Esophagus squamous epithelium (tissue), 5 donors: ENCODE measurements at places on chromosomes 3 and 15.

- DNase-seq: no peak
These were observed 20.2 kb upstream of the PPP1R2 start for GRCh38 chr3:195563317-195563716.

DNA sequence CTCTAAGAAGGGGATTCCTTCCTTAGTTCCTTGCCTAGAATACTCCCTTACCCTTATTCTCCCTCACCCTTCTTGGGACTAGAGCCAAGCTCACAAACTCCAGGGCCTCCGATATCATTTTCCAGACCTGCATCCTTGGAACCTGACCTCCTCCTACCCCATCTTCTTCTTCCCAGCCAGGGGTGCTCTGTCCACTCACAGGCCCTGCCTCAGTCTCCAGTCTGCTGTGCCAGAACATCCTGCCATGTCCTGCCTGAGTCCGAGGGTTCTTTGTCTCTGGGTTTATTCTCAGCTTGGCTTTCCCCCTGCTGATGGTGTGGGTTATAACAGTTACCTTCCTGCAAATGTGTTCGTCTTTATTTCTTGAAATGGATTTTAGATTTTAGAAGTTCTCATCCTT, 59.9 kb upstream of the MCF2L2 start:
- no peak for DNase-seq

- no peak for DNase-seq
These were observed 15.1 kb upstream of the ZBTB47 start for GRCh38 chr3:42638339-42638842.

DNA sequence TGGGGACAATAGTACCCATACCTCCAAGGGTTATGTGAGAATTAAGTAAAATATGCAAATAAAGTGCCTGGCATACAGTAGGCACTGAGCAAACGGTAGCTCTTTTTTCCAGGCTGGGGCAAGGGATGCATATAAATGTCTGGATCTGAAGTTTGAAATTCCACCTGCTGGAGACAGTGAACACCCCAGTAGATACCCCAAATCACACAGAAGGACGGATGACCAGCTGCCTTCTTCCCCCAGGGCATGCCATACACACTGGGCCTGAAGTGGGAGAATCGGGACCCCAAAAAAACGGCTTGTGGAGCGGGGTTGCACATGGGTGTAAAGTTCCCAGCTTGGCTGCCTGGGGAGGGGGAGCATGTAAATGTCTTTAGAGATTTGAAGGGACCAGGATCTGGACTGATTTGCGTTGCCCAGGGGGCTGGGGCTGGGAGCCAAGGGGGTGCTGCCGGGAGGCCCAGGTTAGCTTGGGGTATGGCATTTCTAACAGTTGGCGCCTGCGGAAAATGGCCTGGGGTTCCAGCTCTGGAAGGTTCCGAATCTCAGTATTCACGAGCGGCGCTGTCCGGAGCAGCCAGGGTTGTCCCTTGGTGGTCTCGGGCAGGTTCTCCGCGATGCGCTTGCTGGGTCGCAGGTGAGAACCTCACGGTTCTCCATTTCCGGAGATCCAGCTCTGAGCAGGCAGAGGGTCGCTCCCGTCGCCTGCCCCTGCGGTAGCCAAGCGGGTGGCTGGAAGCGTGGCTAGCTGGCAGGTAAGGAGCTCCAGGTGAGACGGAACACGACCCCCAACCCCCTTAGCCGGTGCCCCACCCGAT, 42.6 kb upstream of the POLG start:
- no peak for DNase-seq

DNA sequence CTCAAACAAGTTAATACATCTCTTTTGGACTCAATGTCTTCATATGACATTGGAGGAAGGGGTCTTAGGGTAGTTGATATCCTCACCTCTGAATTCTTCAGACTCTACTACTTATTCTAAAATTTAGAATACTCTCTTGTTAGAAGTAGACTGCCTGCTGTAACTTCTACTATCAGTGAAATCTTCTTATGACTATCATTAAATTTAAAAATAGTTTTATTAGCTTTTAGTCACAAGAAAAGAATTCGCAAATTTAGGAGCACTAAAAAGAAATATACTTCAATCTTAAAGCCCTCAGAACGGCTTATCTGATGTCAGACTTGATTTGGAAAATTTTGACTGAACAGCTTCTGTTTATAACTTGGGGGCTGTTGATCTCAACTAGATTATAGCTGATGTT, 67.1 kb upstream of the TTC14 start:
- DNase-seq: no peak
